ENCODE measurements at places on chromosomes 3 and 15. TPM values are rescaled to one million over a fixed set of nuclear protein-coding genes. Genes with fewer than 3 reads are reported as not detected.

Gene OIP5
- not detected for total RNA-seq

Gene PRR20G
- total RNA-seq: not detected

Gene ALDH1L1
- 11.3 TPM for total RNA-seq

- no peak for DNase-seq
- H3K27me3 ChIP-seq: no peaks in the 10 kb centered on the region
- H3K27ac ChIP-seq: no peak overlapping the region
- no peaks in the 10 kb centered on the region for H3K36me3 ChIP-seq
- H3K4me1 ChIP-seq: no peaks in the 10 kb centered on the region
Measured at GRCh38 chr3:115651599-115651998, 28.3 kb downstream of the GAP43 start.

DNA sequence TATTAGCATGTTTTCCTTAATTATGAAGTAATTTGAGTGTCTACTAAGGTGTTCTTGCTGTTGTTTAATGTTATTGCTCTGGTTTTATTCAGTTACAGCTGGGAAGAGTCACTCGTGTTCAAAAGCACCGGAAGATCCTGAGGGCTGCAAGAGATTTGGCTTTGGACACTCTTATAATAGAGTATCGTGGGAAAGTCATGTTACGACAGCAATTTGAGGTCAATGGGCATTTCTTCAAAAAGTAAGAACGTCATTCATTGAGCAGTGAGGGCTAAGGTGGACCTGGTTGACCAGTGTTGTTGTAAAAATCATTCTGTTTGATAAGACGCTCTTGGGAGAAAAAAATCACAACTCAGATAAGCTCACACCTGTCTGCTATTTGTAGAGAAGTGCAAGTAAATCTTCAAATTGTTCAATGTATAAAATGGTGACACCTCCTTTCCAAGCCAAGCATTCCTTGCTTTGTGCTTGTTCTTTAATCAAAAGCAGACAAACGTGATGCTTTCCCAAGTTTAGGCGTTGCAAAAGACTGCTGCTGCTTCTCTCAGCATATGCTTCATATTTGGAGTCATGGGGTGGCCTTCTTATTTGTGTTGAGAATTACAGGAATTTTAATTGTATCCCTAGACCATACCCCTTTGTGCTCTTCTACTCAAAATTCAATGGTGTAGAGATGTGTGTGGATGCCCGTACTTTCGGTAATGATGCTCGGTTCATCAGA is 44.2 kb downstream of the SETD5 start:
- H3K36me3 ChIP-seq: no peaks in the 10 kb centered on the region
- no peak overlapping the region for H3K4me3 ChIP-seq
- no peaks in the 10 kb centered on the region for H3K4me1 ChIP-seq
- DNase-seq: no peak

GRCh38 chr15:74857082-74857655 is 14.2 kb upstream of the ULK3 start:
- H3K27ac ChIP-seq: no peak overlapping the region
- DNase-seq: no peak
- no peaks in the 10 kb centered on the region for H3K4me1 ChIP-seq
- H3K36me3 ChIP-seq: no peaks in the 10 kb centered on the region

DNA sequence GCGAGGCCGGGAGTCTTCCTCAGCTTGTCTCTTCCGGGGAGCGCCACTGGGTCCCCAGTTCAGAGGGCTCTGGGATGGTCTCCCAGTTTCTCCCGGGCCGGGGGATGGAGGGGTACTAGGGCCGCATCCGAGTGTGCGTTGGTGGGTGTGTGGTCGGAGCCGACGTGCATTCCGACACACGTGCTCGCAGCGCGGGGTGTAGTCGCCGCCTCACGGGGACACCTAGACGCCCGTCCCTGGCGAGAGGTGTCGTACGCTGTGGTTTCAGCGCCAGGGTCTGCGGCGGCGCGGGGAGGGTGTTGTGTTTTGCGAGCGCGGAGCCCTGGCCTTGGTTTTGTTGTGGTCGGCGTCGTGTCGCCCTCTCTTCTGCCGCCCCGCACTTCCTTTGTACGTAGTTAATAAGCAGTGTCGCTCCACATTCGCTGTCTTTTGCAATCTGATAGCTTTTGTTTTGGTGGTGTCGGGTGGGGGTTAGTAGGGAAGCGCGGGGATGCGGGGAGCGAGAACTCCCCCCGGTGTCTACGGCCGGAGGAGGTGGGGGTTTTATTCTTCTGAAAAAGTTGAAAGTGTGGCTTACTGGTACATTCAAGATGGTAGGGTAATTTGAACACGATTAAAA is 2.2 kb downstream of the IGF1R start:
- H3K27ac ChIP-seq: peak overlapping the region; percentile 100
- H3K4me1 ChIP-seq: peaks cover 4% of the 10 kb centered on the region
- DNase-seq: peak; percentile 41
- no peaks in the 10 kb centered on the region for H3K27me3 ChIP-seq

DNA sequence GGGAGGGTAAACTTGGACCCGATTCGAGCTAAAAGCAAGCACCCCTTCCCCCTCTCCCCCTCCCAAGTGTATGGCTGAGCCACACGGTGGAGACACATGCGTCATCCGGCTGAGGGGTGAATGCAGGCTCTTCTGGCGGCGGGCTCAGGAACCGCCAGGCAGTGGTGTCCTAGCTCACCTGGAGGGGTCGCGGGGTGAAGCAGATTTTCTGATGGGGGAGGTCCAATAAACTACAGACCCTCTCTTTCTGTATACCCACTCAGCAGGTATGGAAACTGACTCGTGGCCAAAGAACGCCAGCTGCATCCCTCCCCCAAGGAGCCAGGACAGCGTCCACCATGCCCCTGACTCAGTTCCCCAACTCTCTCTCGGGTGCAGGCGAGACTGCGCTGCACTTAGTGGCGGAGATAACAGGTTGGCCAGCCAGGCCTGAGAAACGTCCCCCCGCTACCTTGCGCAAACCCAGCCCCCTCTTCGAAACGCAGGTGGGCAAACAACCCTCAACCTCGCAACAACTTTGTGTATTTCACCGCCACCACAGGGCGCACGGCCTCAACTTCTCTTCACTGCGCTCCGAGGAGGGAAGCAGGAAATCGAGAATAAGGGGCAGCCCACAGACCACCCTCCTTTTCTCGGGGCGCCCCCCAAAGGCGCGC is 1.3 kb downstream of the MAGI1 start:
- H3K4me1 ChIP-seq: no peaks in the 10 kb centered on the region
- H3K27ac ChIP-seq: peak overlapping the region; percentile 92
- no peaks in the 10 kb centered on the region for H3K27me3 ChIP-seq
- no peaks in the 10 kb centered on the region for H3K36me3 ChIP-seq
- H3K4me3 ChIP-seq: peak overlapping the region; percentile 81
- peak; percentile 37 for DNase-seq

All from uterus (tissue), 4 donors.